Non-pigmented ciliary epithelial cell (primary cell): ENCODE measurements at places on chromosomes 6 and 20.

- no peak for DNase-seq
Measured at GRCh38 chr6:124430740-124431318, 531.4 kb upstream of the RNF217 start.

DNA sequence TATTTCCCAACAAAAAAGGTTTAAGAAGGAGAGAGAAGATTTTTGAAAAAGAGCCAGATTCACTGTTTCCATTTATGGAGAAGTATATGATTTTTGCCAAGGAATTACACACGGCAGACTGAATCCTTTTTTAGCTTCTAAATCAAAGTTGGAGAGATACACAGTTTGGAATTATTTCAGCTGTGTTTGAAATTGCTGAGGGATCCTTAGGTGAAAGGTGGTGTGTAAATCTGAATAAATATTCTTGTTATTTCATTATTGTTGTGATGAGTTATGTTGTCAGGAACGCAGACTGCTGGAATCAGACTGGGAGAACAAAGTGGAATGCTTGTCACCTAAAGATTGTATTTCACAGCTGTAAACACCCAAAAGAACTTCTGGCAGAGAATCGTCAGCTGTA is 168.5 kb upstream of the AKIRIN2 start:
- DNase-seq, result no peak

- no peak for DNase-seq
Measured at GRCh38 chr20:23190557-23190956, 104.4 kb upstream of the CD93 start.

DNA sequence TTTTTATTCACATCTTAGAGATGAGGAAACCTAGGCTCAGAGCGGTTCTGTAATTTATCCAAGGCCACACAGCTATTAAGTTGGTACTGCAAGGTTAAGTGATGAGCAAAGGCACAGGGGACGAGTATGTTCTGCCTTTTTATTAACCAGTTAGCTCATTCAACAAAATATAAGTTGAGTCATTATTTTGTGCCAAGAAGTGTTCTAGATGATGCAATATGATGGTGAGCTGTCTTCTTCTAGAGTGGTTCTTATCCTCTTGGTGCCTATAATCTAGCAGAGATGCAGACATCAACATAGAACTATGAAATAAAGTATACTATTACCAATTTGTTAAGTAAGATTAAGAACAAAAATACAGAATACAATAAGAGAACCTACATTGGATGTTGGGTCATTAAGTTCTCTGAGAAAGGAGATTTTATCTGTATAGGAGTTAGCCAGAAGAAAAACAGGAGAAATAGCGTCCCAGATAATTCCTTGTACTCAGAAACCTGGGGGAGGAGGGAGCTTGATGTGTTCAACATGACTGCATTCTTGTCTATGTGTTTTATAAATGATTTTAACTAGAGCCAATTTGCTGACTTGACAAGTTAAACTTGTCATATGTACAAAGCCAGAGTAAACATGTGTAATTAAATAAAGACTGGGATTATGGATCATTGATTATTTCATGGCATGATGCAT is 122.3 kb downstream of the TBXT start:
- no peak for DNase-seq

GRCh38 chr20:58161192-58161591 is 67.3 kb downstream of the ANKRD60 start:
- DNase-seq, result no peak
